ENCODE measurements at places on chromosomes 1 and 21. TPM values are rescaled to one million over a fixed set of nuclear protein-coding genes. Genes with fewer than 3 reads are reported as not detected.

The EXTL1 gene
- total RNA-seq = not detected

The ACKR1 gene
- not detected for total RNA-seq

The PLEKHN1 gene
- total RNA-seq = 0.72 TPM

The ANKRD35 gene
- 0.11 TPM for total RNA-seq

The MSH4 gene
- total RNA-seq = not detected

The MIXL1 gene
- 20.8 TPM for total RNA-seq

The CFHR3 gene
- total RNA-seq = not detected

The OLFML2B gene
- total RNA-seq = not detected

The CYP4A11 gene
- total RNA-seq = not detected

The CRYZL1 gene
- total RNA-seq = 38.9 TPM

The BRINP3 gene
- not detected for total RNA-seq

The TAF13 gene
- total RNA-seq = 17.8 TPM
